ENCODE measurements at places on chromosomes 12 and 14.

GRCh38 chr14:80946187-80946586 is 4.6 kb upstream of the CEP128 start:
- DNase-seq = no peak

- peak; percentile 46 for DNase-seq
Observed at GRCh38 chr12:67710582-67710981, 62.0 kb downstream of the DYRK2 start.

GRCh38 chr12:46534327-46534840 is 161.8 kb upstream of the SLC38A2 start:
- no peak for DNase-seq

GRCh38 chr12:113196990-113197389 is 11.5 kb downstream of the RITA1 start:
- peak; percentile 89 for DNase-seq

DNA sequence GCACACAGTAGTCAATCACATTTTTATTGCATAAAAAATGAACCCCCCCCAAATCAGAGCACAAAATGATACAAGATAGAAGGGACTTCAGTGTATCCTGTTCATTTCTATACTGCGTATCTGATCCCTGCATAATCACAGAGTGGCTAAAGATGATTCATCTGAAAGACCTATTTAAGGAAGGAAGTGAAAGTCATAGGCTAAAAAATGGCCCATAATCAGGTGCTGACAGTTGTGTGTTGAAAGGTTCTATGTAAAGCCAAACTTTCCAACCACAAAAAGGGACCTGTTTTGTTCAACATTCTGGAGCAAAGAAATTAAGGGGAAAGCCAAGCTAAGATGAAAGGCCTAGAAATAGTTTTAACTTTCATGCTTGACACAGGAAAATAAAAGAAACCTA is 147.8 kb upstream of the ATP2B1 start:
- DNase-seq = peak; percentile 52

Data from GM20000 (cell line).